Stimulated activated CD8-positive, alpha-beta memory T cell treated with anti-CD3 and anti-CD28 coated beads, Interleukin-4, amount 100 ng/mL, for 48 hours (primary cell): ENCODE measurements at places on chromosomes 2 and 18.
A peak's percentile ranks its signal among the peaks of the same experiment; 100 is the strongest.

DNA sequence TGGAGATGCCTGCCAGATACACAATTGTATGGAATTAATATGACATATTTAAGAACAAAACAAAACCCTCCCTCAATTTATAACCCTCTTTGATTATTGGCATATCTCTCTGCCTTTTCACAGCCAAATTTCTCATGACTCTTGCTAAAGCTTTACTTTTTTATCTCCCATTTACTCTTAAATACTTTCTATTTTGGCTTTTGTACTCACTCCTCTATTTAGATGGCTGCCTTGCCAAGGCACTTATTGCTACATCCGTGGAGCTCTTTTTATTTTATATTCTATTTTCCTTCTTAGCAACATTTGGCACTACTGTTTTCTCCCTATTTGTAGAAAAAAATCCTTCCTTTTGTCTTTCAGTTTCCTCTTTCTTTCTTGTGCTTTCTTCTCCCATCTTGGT lies 466.4 kb upstream of the CWC22 start:
- no peak for DNase-seq

GRCh38 chr2:240663546-240664190 lies 19.0 kb downstream of the AQP12B start:
- DNase-seq: no peak

DNA sequence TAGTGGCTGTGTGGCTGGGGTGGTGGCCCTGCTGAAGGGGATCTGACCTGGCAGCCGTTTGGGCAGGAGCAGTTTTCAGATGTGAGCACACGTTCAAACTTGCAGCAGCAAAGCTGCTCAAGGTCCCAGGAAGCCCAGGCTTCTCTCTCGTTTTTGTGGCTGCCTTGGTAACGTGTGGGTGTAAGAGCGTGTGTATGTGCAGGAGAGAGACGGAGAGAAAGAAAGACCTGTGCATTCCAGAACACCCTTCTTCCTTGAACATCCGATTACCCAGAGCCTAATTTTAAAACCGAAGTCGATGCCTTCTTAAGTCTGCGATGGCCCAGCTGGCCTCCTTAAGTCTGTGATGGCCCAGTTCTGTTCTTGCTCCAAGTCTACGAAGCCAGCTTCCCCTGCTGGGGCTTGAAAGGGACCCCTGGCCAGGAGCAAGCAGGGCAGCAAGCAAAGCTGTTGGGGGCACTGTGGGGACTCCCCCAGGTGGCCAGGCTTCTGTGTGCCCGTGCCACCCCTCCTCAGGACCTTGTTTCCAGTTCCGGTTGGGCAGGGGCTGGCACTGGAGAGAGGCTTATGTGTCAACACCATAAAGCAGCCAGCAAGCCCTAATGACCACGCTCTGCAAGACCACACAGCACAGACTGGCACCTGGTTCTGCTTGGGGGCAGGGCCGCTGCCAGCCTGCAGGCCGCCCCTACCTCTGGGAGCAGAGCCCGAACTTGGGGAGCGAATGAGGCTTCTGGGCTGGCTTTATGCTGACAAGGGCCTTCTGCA lies 55.8 kb upstream of the ALPP start:
- peak; percentile 52 for DNase-seq

DNA sequence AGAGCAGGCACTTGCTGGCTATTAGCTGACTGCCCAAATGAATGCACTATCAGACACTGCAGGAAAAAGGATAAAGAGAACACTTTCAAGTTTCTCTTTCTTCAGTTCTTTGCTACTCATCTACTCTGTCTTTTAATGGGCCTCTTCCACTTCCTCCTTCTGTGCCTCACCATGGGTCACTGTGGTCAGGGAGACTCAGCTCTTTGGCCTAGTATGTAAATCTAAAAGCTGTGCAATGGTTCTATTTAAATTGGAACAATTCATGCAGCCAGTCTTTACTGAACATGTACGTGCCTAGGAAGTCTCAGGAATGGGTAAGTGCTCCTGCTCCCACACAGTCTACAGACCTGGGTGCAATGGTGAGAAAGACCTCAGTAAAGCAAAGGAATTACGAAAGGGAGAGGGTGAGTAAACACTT lies 79.1 kb upstream of the DNMT3A start:
- DNase-seq: no peak

DNA sequence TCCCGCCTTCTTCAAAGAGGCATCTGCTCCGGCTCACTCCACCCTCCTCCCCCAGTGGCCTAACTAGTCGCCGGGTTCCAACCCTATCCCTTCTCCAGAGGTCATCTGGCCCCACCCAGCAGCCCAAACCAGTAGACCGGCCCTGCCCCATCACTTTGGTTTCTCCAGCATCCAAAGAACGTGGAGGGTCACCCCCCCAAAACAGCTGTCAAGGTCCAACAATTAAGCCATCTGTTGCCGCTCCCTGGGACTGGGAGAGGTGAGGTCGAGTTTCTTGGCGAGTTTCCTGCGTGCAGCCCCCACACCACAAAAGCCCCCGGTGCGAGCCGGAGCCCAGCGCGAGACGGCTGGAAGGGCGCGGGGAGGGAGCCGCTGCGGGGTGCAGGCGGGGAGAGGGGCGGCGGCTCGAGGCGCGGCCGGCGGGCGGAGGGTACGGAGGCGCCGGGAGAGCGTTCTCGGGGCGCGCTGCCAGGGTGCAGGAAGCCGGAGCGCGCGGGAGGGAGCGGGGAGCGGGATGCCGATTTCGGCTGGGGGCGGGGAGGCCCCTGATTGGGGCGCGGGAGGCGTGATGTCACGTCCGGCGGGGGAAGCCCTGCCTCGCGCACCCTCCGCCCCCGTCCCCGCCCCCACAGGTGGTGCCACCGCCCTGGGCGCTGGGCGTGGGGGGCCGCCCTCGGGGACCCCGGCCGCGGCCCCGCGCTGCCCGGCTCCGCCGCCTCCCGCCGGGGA lies 571 bp upstream of the GPC1 start:
- peak; percentile 91 for DNase-seq

GRCh38 chr2:202178346-202178958 lies 59.9 kb downstream of the SUMO1 start:
- peak; percentile 58 for DNase-seq

GRCh38 chr2:177260379-177260778 lies 4.1 kb downstream of the NFE2L2 start:
- no peak for DNase-seq

- no peak for DNase-seq
Measured at GRCh38 chr2:199147216-199147615, 310.5 kb downstream of the SATB2 start.

DNA sequence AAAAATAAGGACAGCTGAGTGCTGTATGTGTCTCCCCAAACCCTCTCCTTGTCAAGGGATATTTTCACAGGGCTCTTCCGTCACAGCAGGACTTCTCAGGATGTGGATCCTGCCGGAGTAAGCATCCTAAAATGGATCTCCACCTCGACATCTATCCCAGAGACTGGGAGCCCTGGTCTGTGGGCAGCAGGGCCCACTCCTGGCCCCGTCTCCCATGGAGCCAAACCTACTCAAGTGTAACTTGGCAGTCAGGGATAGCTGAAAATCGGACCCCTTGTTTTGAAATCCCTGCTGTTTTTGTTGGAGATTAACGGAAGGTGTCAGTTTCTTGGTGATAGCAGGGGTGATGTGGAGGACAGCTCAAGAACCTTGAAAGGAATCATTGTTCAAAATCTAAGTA lies 109.0 kb upstream of the TWIST2 start:
- no peak for DNase-seq

DNA sequence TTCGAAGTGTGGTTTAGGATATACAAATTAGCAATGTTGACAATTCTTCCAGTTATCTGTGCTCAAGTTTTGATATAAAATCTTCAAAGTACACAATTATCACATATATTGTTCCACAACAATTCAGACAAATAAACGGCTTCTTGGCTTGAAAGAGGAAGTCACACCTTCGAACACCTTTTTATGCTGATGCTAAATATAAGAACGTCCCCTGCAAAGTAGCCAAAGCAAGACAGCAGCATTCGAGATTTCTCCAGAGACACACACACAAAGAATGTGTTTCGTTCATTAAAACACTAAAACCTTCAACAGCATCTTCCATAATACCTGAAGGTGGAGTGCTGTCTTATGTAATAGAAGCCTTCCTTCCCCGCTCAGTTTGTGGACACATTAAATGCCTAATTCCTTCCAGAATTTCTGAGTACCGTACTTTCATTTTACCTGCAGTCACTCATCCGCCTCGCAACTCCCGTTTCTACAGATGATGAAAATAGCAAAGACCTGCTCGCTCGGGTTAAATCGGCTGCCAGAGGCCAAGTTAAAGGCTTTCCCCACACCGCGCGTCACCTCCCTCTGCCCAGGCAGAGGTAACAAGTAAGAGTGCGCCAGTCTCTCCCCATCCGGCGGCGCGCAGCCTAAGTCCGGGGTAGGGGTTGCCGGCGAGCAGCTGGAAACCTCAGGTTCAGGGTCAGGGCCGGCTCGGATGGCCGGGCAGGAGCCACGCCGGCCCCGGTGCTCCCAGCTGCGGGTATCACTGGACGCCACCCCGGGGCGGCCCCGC lies 847 bp downstream of the SERPINE2 start:
- peak; percentile 65 for DNase-seq

DNA sequence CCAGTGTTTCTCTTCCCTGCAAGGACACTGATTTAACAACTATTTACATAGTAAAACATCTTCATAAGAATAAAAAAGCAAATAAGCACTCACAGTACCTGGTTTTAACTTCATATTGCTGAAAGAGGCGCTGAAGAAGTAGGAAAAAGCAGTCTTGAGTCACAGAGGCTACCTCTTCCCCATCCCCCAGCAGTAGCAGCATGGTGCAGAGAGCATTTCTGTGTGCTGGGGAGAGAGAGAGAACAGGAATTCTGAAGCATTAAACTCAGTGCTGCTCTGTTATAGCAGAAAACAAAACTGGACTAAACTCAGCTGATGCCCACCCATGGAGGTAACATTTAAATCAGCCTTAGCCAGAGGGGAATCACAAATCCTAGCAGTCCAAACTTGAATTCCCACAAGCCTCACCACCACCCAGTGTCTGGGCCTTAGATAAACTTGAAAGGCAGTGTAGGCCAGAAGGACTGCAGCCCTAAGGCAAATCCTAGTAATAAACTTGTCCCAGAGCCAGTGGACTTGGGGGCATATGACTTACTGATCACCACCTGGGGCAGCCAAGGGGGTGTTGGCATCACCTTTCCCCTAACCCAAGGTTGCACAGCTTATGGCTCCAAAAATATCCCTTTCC lies 321.8 kb upstream of the CWC22 start:
- no peak for DNase-seq

DNA sequence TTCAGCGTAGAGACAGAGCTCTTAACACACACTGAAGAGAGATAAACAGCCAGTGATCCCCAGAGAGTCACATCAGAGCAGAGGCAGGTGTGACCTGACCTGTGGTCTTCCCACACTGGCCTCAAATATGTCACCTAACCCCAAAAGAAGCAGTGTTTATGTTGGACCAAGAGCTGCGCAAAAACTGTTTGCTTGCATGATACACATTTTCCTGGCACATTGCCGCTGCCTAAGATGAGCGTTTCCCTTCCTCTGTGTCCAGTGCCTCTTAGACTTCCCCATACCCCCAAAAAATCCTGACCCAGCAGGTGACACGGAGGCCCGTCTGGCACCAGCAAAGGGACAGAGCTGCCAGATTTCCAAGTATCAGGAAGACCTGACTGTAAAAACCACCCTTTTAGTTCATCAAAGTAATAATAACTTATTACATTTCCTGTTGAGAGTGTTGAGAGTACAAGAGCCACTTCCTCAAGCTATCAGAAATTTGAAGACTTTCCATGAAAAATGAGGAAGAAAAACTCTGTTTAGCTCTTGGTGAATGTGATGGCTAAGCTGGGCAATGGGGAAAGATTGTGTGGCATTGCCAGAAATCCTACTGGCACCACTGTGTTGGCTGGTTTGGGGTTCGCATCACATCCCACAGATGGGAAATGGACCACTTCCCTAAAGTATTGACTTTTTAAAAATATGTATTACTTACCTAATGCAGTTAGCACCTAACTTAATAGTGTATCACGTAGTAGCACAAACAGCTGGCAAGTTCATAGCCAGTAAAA lies 6.7 kb downstream of the TNFRSF11A start:
- DNase-seq: no peak

DNA sequence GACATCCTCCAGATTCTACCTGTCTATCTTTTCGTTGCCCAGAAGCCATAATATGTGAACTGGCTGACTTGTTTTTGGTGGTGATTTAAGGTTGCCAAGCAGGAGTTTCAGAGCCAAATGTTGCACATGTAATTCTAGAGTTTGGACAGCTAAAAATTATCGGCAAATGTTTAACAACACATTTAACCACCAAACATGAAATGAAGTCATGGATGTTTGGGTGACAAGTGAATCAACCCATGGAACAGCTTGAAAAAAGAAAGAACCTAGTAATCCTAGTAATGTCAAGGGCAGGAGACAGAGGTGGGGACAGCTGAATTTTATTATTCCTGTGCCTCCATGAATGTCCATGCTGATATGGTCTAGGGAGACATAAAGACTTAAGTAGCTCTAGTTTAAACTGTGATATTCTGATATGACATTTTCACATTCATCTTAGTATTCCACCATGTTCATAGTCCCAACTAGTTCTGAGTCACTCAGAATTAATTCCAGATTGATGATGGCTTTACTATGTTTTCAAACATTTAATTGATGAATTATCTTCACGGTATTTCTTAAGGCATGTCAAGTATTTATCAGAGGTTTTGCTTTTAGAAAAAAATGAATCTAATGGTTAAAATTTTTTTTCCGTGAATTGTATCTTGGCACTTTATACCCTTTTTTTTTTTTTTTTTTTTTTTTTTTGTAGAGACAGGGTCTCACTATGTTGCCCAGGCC lies 101.7 kb downstream of the SOCS6 start:
- no peak for DNase-seq

DNA sequence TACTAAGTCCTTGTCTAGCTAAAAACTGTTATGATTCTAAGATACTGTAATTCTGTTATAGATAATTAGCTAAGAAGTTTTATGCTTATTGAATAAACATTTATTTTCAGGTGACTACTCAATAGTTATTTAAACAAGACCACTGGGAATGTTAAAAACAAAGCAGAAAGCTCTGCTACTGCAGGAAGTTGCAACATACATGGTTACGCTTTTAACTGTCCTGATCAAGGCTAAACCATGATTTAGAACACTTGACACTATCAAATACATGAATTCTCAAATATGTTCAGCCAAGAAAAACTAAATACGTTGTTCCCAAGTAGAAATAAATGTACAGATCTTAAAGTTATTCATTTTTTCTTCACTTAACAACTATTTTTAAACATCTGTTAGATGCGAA lies 263.9 kb downstream of the NCKAP5 start:
- DNase-seq: no peak

- no peak for DNase-seq
Measured at GRCh38 chr2:85935170-85935745, 46.5 kb upstream of the ST3GAL5 start.

GRCh38 chr18:470661-471501 lies 29.6 kb downstream of the COLEC12 start:
- no peak for DNase-seq

- no peak for DNase-seq
Measured at GRCh38 chr18:76251691-76252090, 243.4 kb downstream of the ZNF516 start.
